NCI-H187 treated with DMSO at 0.1 percent for 48 hours (cell line): ENCODE measurements at places on chromosomes 5 and 9.

DNA sequence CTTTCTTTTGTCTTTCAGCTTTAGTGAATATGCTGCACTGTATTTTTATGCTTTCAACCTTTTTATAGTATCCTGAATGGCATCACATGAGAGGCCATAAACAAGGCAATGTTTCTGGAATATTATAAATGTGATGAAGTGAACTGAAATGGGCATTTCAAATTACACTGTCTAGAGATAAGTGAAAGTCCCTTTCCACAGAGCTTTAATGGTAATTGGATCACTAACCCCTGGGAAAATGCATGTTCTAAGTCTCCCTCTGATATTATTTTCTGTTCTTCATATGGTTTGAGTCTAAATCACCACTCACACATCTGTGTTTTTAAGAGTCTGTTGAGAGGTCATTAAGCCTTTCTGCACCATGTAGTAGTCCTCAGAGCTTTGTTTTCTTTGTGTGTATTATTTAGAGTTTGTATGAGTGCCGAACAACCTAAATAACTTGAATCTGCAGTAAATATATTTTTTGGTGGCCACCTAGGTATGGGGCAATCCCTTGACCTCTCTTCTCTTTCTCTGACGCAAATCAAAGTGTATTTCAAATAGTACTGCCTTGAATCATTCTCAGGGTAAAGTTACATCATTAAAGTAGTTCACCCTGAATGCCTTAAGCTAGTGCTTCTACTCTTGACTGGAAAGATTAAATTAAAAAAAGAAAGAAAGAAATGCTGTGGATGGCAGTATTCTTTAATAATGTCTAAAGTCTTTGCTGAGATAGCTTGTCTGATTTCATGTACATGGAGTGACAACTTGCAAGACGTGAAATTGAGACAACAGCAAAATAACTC lies 1931.0 kb upstream of the CDH6 start:
- no peak for DNase-seq

GRCh38 chr5:58406394-58406793 lies 53.5 kb downstream of the PLK2 start:
- DNase-seq, result no peak

GRCh38 chr9:36116593-36116992 lies 19.9 kb upstream of the GLIPR2 start:
- DNase-seq, result no peak

DNA sequence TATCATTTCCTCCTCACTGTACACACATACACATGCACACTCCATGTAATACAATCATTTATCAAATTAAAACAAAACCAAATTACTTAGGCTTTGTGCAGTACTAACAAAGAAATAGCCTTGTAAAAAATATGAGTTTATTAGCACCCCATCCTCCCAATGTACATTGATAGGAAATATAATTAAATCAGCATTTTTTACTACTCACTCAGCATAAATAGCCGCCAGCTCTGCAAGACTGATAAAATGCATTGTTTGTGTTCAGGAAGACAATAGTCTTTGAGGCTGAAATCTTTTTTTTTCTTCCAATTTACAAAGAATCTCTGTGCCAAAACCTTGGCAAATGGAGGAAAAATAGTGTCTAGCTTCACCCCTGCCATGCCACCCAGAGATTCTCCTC lies 497.6 kb upstream of the ADAMTS16 start:
- DNase-seq, result no peak

DNA sequence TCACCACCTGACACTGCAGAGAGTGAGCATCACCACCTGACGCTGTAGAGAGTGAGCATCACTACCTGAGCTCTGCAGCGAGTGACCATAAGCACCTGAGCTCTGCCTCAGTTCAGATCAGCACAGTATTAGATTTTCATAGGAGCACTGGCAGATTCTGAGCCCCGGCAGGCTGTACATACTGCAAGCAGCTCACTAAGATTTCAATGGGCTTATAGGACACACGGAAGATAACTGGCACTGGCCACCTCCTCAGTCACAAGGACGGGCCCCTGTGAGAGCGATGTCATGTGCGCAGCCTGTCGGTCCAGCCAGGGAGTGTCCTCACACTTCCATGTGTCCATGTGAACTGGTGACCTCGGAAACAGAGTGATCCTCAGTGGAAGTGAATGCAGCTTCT lies 153.5 kb upstream of the IRX2 start:
- no peak for DNase-seq

DNA sequence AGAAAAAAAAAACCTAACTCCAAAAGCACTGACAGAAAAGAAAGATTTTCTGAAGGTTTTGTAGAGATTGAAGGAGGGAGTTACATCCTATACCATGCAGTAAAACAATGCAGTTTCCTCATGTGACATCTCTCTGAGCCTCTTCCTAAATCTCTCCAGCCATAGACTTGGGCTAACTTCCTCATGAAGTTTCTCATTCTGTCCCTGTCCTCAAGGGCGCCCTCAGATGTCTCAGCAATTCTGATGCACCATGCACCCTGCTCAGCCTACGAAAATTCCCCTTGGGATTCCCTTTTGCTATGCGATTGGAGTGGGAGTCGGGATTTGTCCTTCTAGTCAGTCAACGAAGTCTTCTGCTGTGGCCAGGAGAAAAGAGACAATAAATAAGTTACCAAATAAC lies 68.9 kb downstream of the FAT2 start:
- no peak for DNase-seq

GRCh38 chr5:132313366-132313765 lies 19.2 kb downstream of the SLC22A4 start:
- DNase-seq, result no peak

DNA sequence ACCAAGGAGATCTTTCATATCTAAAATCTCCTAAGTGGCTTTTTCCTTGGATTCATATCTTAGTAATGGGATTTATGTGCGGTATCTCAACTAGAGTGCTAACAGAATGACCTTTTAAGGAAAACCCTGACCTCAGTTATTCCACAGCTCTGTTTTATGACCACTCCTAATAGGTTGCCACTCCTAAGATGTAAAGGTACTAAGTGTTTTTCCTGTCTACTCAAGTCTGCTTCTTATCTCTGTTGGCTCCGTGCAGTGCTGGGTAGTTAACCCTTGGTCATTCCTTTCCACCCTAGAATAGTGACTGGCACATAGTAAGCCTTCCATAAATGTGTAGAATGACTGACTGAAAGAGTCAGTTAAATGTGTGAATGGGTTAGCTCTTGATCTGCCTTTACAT lies 161.4 kb downstream of the DOCK2 start:
- no peak for DNase-seq

- no peak for DNase-seq
Observed at GRCh38 chr5:126129431-126129830, 293.8 kb upstream of the GRAMD2B start.

- no peak for DNase-seq
Observed at GRCh38 chr5:154223320-154223719, 32.8 kb downstream of the GALNT10 start.

GRCh38 chr5:110477911-110478310 lies 248.6 kb downstream of the TMEM232 start:
- DNase-seq, result no peak
